ENCODE measurements at places on chromosomes 2 and 18.

- DNase-seq: no peak
Observed at GRCh38 chr2:177692042-177692782, 299.6 kb downstream of the AGPS start.

GRCh38 chr2:196987298-196987648 lies 60.8 kb upstream of the PGAP1 start:
- no peak for DNase-seq

- no peak for DNase-seq
Observed at GRCh38 chr2:191478799-191479679, 198.9 kb upstream of the NABP1 start.

- DNase-seq: no peak
Observed at GRCh38 chr2:10741139-10741538, 19.7 kb downstream of the ATP6V1C2 start.

- DNase-seq: no peak
Observed at GRCh38 chr2:24307961-24308360, 52.4 kb downstream of the ITSN2 start.

- no peak for DNase-seq
Observed at GRCh38 chr2:25362434-25363145, 20.9 kb upstream of the DNMT3A start.

DNA sequence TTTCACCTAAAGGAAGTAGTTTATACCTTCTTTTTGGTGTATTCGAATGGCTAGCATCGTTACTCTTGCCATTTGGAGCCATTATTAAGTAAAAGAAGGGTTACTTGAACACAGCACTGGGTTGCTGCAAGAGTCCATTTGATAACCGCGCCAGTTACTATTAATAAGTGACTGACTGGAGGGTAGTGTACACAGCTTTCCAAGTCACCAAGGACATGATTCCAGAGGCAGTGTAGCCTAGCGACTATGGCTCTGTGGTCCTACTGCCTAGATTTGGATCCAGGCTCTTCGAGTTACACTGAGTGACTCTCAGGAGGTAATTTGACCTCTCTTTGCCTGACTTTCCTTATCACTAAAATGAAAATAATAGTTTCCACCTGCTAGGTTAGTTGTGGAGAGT lies 206.8 kb downstream of the MEIS1 start:
- no peak for DNase-seq

GRCh38 chr2:225282858-225283710 lies 116.4 kb upstream of the NYAP2 start:
- peak; percentile 50 for DNase-seq

GRCh38 chr2:219419331-219420197 lies 1.4 kb downstream of the DES start:
- DNase-seq: no peak

GRCh38 chr2:25131567-25132298 lies 36.6 kb downstream of the POMC start:
- DNase-seq: no peak

DNA sequence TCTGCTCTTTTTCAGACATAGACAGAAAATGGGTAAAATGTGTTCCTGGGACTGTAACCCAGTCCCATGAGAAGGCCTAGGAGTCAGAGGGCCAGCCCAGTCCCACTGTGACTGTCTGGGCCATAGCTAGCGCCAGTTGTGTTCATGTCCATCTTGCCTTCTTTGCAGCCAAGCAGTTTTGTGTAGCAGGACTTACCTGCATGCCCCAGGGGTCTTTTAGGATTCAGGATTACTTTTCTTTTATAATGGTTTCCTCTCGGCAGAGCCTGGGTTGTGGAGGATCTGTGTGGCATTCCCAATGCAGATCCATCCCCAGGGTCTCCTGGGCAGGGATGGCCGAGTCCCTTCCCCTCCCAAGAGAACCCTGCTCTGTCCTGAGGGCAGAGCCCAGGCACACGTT lies 90.8 kb downstream of the FHOD3 start:
- DNase-seq: no peak

DNA sequence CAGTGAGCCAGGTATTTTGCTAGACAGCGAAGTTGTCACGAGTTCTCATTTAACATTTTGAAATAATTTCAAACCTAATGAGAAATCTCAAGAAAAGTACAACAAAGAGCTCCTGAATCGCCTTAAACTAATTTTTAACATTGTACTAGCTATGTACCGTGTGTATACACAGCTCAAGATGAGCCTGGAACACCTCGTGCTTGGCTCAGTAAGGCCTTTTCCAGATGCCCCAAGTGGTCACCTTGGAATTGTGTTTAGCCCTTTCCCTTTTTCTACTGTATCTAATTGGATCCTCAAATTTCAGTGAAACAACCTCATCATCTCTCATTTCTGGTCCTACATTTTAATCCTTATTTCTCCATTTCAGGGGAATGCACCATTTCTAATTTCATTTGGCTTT lies 7.2 kb downstream of the PTPN4 start:
- no peak for DNase-seq

DNA sequence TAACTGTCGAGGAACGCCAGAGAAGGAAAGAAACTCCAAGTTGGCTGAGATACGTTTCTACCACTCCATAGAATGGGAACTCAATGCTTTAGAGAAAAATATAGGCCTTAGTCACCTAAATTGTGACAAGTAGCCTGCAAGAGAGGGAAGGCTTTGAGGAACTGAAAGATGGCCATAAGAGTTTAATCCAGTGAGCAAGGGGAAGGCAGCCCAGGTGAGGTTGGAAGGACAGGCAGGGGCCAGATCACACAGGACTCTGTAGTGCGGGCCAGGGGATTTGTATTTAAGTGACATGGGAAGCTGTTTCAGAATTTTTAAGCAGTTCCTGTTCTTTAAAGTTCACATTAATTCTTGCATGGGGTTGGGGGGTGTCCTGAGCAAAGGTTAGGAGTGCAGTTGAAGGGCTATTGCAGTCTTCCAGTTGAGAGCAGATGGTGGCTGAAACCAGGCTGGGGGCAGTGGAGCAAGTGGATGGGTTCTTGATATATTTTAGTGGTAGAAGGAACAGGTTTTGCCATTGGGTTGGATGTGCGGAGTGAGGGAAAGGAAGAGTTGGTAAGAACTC lies 138.9 kb upstream of the PELI1 start:
- DNase-seq: no peak

GRCh38 chr18:62670573-62670972 lies 44.8 kb upstream of the PHLPP1 start:
- no peak for DNase-seq

- no peak for DNase-seq
Observed at GRCh38 chr2:167794554-167795255, 452.7 kb downstream of the STK39 start.

DNA sequence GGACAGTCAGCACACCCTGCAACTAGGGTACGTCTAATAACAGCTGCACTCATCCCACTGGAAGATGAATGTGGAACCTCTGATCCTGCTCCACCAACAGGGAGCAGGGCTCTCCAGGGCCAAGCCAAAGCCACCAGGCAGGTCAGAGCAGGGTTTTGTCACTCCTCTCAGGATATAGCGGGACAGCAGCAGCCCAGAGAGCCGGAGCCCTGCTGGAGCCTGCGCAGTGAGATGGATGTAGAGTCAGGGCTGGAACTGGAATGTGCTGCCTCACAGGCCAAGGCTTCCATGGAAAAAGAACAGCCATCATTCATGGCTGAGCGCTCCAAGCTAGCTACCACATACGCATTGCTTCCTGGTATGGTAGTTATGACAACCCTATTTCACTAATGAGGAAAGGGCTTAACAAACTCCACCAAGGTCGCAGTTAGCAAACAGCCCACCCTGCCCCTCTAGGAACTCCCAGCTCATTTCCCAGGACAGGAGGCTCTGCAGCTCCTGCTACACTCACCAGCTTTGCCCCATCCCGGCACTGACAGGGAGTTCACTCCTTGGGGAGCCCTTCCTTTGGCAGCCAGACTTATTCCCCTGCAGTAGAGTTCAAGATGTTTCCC lies 85.2 kb downstream of the HS1BP3 start:
- no peak for DNase-seq

Measured in urothelium cell line (cell line).